CD4-positive, alpha-beta T cell (primary cell): ENCODE measurements at places on chromosomes 7 and 10.

GRCh38 chr7:87156709-87157108 lies 4.5 kb downstream of the DMTF1 start:
- no peak for DNase-seq

- DNase-seq = no peak
These were observed 29.9 kb upstream of the ZNF862 start for GRCh38 chr7:149808311-149808710.

DNA sequence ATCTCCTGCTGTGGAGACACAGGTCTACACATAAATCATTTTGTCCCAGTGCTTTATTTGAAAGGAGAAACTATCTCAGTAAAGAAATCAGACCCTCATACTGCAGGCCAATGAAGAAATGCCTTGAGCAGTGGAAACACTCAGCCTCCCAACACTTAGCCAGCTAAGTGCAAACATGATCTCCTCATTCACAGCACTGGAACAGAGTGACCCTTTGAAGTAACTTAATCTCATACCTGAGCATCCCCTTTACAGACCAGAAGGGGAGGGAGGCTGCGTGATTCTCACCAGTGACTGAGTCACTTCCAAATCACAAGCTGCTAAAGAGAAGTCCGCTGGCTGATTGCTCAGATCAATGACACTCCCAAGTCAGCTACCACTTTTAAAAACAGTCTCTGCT lies 4.5 kb downstream of the CHST15 start:
- DNase-seq = no peak

GRCh38 chr10:84948644-84949043 lies 620.3 kb downstream of the CCSER2 start:
- no peak for DNase-seq

DNA sequence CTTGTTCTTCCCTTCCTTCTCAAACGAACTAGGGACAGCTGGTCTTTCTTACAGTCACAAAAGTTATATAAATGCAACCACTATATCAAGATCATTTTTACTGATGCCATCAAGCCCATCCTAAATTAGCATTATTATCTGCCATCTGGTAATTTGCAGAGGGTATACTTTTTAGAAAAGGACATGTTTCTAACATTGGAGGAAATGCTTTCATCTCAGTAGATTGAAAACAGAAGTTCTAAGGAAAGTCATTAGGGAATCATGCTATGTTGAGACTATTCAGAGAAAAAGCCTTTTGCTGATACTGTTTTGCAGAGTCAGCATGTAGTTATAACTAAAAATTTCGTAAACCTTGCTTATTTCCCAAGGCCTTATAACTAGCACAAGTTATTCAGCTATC lies 146.7 kb downstream of the WNT2 start:
- no peak for DNase-seq

- DNase-seq = no peak
These were observed 102.2 kb downstream of the GFRA1 start for GRCh38 chr10:116170815-116171250.

- DNase-seq = no peak
These were observed 15.4 kb upstream of the FKBP9 start for GRCh38 chr7:32941681-32942414.

- DNase-seq = no peak
These were observed 5.6 kb downstream of the LRRTM3 start for GRCh38 chr10:66931340-66931948.

DNA sequence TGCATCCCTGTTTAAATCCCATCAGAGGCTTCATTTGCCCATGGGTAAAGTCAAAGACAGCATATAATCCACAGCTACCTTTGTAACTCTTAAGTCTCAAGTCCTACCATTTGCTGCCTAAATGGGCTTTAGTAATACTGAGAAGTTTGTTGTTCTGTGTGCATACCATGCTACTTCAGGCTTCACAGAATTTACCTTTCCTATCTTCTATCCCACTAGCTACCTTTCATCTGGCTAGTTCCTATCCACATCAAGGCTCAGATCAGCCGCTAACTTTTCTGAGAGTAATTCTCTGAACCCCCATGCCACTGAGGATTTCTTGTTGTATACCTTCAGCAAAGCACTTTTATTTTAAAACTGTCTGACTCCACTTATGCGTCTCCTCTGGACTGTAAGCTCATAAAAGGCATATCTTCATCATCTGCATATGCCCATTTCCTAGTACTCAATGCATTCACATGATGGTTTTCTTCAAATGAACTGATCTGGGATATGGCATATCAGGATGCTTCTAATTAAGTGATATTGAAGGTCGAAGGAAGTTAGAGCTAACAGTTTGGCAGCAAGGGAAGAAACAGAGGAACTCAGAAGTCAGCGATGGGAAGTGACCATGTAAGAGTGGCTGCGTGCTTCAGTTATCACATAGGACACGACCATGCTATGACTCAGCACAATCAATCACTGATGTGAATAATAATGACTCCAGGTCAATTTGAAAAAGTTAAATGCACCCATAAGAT lies 283.9 kb upstream of the DKK1 start:
- DNase-seq = no peak

DNA sequence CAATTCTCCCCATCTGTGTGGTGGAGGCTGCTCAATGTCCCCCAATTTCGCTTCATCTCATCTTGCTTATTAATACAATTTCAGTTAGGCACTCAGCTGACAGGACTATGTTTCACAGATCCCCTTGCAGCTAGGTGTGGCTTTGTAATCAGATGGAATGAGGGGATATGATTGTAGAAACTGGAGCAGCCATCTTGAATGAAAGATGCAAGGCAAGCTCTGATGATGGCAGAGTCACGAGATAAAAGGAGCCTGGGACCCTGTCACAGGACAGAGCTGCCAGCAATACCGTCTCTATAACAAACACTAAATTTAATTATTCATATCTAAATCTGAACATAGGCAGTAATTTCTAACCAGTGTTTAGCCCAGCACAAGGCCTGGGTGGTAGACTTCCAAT lies 991 bp upstream of the DLD start:
- no peak for DNase-seq

DNA sequence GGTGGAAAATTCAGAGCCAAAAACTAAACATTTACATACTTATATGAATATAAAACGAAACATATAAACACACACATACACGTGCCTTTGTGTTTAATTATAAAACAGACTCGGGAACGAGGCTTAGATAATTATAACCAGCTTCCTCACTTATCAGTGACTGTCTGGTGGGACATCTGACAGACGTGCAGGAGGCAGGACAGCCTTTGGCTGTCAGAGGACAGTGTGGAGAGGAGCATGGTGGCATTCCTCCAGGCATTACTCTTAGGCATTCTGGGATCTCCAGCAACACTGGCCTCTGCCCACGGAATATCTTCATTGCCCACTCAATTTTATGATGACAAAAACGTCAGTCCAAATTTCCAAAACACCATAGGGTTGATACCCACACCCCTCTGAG lies 262.2 kb upstream of the NFE2L3 start:
- no peak for DNase-seq

GRCh38 chr7:101608772-101609713 lies 20.1 kb downstream of the MYL10 start:
- DNase-seq = no peak

DNA sequence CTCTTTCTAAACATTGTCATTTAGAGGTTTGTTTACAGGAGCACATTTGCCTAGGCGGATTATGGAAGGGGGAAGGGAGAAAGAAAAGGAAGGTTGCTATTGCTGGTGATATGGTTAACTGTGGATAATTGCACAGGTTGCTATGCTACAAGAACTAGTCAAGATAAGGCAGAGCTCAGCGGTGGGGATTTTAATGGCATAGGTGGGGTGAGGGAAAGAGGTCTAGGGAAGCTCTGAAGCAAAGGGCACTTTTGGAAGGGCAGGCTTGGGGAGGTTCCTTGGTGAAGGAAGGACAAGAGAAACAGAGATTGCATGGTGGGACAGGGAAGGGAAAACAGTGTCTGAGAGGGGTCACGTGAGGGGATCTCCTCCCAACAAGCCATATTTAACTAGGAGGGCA lies 19.5 kb downstream of the HYAL4 start:
- DNase-seq = no peak

DNA sequence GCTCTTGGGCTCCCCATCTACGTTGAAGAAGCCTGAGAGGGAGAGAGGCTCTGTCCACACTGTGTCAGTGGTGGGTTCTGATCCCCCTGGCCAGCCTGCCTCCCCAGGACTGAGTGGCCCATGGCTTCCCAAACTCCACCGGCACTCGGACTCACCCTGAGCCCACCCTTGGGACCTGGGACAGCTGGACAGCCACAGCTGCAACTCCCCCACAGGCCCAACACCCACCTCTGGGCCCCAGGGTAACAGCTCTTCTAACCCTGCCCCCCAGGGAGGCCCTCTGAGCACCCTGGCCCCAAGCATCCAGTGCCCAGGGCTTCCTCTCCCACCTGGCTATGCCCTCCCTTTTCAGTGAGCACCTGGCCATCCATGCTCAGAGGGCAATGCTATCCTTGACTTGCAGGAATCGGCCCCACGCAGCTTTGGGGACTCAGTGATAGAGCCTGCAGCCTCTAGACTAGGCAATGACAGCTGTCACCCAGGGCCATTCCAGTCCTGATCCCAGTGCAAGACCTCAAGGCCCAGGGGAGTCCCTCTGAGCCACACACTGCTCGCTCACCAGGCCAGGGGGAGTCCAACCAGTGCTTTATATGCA lies 17.9 kb downstream of the OGDHL start:
- no peak for DNase-seq

DNA sequence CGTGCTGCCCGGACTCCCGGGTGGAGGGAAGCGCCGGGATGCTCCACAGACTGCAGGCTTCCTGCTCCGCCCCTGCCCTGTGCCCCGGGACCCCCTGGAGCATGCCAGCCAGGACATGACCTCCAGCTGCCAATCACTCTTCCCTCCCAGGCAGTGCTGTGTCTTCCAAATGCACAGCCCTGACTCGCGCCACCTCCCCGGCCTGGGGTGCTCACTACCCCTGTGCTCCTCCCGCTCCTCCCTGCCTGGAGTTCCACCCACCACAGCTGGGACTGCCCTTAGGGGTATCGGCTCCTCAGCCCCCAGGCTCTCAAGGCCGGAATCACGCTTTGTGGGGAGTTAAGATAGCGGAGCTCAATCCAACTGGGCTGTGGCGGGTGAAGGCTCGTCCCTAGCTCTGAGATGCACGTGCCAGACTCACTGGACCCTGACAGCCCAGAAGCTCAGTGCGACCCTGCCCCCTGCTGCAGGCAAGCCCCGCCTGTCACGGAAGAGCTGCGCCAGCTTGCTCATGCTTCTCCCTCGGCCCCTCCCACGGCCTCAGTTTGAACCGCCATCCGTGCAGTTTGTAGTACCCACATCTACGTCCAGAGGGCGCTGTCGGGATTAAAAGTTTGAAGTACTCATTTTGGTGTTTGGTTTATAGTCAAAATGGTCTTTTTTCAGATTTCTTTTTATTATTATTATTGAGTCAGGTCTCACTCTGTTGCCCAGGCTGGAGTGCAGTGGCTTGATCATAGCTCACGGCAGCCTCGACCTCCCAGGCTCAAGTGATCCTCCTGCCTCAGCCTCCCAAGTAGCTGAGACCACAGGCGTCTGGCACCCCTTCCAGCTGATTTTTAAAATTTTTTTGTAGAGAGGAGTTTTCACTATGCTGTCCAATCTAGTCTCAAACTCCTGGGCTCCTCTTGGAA lies 142.5 kb upstream of the TCERG1L start:
- peak; percentile 59 for DNase-seq

GRCh38 chr10:33125522-33126517 lies 167.8 kb upstream of the ITGB1 start:
- DNase-seq = peak; percentile 86

- DNase-seq = peak; percentile 74
These were observed 32.0 kb downstream of the ADAP1 start for GRCh38 chr7:922334-923107.

GRCh38 chr7:133741078-133741477 lies 386.1 kb upstream of the LRGUK start:
- no peak for DNase-seq

GRCh38 chr7:139731802-139732470 lies 45.9 kb downstream of the HIPK2 start:
- no peak for DNase-seq

- DNase-seq = no peak
These were observed 234.6 kb downstream of the ZMYND11 start for GRCh38 chr10:369684-370448.

- DNase-seq = no peak
These were observed 260.1 kb downstream of the SLC25A13 start for GRCh38 chr7:96061844-96062243.

DNA sequence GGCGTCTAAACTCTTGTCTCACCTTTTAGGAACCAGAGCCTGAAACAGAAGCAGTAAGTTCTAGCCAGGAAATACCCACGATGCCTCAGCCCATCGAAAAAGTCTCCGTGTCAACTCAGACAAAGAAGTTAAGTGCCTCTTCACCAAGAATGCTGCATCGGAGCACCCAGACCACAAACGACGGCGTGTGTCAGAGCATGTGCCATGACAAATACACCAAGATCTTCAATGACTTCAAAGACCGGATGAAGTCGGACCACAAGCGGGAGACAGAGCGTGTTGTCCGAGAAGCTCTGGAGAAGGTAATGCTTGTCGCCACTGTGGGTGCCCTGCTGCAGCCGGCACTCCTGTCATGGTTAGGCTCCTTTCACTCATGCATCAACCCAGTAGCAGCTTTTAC lies 113.1 kb downstream of the ZMYND11 start:
- DNase-seq = no peak

GRCh38 chr7:41566581-41566980 lies 136.3 kb downstream of the INHBA start:
- no peak for DNase-seq

- no peak for DNase-seq
These were observed 216.3 kb downstream of the CHRM2 start for GRCh38 chr7:137084607-137085380.

GRCh38 chr7:43138710-43139109 lies 26.3 kb downstream of the HECW1 start:
- no peak for DNase-seq

DNA sequence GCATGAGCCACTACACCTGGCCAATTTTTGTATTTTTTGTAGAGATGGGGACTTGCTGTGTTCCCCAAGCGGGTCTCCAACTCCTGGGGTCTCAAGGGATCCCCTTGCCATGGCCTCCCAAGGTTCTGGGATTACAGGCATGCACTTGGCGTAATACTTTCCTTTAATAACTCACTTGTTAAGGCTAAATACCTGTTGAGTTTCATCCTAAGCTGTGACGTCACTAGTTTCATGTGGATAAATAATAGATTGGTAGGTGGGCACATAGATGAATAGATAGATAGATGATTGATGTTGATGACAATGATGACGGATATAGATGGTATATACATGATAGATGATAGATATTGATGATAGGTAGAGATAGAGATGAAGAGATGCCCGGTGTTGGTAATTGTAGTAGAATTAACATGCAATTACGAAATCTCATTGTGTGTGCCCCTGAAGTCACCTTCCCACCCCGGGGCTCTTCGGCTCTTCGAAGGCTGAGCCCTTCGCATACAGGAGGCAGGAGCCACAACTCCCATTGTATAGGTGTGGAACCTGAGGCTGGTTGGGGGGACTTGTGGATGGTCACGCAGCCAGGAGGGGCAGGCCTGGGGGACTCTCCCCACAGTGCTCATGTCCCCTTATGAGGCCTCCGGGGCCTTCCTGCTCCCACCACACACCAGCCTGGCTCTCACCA lies 2.6 kb downstream of the GRIFIN start:
- DNase-seq = no peak
